ENCODE measurements at places on chromosomes 6 and 20.

DNA sequence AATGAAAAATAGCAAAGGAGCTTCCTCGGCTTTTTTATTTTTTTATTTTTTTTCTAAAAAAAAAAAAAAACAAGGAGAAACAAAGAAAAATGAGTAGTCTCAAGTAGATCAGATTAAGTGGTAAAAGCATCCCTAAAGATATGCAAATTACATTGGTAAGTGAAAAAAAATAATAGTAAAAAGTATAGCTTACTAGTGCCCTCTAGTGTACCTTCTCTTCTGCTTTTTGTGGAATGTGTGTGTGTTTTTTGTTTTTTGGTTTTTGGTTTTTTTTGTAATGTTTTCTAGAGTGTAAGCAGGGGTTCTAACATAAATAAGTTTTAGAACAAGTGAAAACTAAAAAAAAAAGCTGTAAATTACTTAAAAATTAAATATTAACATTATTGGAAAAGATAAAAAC lies 1062.0 kb downstream of the HACE1 start:
- no peak for DNase-seq

DNA sequence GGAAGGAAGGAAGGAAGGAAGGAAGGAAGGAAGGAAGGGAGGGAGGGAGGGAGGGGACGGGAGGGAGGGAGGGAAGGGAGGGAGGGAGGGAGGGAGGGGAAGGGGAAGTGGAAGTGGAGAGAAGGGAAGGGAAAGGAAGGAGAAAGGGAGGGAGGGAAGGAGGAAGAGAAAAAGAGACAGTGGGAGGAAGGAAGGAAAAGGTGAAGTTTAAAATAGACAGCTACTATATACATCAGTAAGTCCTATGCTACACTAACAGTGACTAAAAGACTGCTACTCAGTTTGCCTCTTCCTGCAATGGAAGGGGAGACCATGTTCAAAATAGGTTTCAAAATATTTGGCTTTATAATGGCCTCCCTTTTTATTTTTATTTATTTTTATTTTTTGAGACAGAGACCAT lies 22.5 kb downstream of the MAP3K5 start:
- DNase-seq = no peak

GRCh38 chr20:48897305-48898010 lies 24.1 kb upstream of the ARFGEF2 start:
- no peak for DNase-seq

DNA sequence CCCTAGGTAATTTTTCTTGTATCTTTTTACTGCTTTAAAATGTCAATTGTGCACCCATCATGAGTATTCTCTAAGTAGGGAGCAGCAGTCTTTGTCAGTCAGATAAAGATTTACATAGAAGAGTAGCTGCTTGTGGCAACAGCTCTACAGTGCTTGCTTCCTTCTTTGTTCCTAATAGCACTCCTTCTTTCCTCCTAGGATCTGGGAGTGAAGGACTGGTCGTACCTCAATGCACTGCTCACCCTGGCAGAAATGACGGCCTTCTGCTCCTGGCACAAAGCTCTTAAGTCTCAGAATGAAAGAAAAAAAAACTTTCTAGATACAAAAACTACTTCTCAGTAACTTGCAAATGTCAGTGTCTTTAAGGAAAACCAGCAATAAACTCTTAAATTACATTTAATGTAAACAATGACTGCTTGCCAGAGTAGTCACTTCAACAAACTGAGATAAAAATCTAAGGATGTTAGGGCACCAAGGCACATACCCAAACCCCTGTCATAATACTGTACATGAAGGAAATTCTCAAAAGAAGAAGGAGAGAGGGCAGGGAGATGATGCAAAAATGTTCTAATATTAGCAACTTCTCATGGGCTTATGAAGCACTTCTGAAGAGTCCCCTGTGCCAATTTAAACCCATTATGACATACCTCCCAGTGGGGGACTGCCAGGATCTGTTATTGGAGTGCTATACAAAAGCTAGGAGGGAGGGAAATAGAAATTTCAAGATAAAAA lies 34.0 kb downstream of the NCOA6 start:
- DNase-seq = no peak

DNA sequence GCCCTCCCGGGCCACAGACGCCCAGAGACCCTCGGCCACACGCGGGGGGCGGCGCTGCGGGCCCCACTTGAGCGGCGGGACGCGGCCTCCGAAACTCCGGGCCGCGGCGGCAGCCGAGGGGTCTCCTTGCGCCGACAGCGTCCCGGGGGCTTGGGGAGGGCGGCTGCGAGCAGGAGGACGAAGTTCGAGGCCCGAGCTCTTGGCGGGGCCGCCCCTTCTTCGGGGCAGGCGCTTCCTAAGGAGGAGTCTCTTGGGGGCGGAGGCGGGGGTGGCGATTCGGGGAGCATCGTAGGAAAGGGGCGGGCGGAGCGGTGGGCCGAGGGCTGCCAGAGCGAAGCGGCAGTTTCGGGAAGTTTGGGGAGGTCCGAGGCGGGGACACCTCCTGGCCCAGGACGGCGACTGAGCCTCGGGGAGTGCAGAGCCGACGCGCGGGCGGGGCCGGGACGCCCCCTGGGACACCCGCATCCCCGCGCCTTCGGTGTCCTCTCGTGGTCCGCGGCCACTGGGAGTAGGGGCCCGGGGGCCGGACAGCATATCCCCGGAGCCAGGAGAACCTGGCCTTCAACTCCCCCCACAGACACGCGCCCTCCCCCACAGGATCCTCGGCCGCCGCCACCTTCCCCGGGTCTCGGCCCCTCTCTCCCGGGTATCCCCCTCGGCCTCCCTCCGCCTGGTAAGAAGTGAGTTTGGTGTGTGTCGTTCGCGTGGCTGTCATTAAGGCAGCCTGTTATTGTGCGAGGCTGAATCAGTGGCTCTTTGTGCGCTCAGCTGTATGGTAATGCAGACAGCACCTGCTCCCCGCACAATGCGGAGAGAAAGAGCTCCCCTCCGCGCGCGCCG lies 613 bp upstream of the DLL1 start:
- peak; percentile 51 for DNase-seq

- no peak for DNase-seq
Measured at GRCh38 chr6:15284743-15285142, 38.9 kb downstream of the JARID2 start.

GRCh38 chr6:166697113-166697512 lies 70.1 kb upstream of the RPS6KA2 start:
- no peak for DNase-seq

DNA sequence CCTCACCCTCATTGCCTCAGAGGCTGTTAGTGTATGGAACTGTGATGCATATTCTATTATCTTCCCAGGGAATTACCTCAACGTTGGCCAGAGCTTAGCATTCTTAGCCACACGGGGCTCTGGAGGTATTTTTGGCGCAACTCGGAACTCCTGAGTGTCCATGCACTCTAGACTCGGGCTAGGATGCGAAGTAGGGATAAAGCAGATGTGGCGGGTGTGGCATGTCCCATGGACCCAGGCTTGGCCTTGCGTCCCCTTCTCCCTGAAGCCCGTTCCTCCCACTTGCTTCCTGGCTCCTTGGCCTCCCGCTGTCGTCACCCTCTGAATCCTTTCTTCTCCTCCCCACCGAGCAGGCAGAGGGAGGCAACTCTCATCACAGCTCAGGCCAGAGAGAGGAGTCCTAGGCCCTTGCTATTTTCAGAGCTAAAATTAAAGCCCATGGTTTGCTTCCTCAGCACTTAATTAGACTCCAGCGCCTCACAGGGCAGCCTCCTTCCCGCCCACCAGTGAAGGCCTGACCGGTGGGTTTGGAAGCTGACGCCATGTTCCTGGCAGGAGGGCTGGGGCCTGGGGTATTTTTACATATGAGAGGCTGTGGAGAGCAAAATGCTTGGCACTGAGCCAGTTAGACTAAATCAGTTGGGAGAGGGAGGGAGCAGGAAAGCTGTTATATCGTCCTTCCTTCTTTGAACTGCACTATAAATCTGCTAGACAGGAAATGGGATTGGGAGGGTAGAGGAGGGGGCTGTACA lies 138.7 kb downstream of the FOXO3 start:
- no peak for DNase-seq

GRCh38 chr20:3757268-3757667 lies 10.3 kb downstream of the ADISSP start:
- DNase-seq = no peak

DNA sequence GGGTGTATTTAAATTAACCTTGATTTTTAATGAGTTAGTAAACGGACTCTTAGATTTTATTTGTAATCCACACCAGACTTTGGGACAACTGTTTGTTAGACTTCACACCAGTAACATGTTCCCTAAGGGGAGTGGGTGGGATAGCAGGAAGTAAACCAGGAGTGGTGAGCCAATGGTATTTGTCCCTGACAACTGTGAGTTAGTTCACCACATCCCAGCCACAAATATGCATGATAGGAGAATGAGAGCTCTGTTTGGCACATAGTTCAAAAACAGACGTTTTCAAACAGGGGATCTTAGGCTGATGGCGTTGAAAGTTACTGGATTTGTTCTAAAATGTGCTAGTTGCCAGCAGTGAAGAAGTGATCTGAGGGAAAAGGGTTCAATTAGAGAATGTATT lies 18.7 kb upstream of the COL10A1 start:
- no peak for DNase-seq

- no peak for DNase-seq
Measured at GRCh38 chr20:21554376-21554890, 40.6 kb upstream of the NKX2-2 start.

GRCh38 chr6:122752459-122752858 lies 27.1 kb upstream of the FABP7 start:
- no peak for DNase-seq

- no peak for DNase-seq
Measured at GRCh38 chr6:92159046-92159445, 1260.3 kb downstream of the EPHA7 start.

- DNase-seq = no peak
Measured at GRCh38 chr20:40006168-40006860, 682.7 kb downstream of the MAFB start.

DNA sequence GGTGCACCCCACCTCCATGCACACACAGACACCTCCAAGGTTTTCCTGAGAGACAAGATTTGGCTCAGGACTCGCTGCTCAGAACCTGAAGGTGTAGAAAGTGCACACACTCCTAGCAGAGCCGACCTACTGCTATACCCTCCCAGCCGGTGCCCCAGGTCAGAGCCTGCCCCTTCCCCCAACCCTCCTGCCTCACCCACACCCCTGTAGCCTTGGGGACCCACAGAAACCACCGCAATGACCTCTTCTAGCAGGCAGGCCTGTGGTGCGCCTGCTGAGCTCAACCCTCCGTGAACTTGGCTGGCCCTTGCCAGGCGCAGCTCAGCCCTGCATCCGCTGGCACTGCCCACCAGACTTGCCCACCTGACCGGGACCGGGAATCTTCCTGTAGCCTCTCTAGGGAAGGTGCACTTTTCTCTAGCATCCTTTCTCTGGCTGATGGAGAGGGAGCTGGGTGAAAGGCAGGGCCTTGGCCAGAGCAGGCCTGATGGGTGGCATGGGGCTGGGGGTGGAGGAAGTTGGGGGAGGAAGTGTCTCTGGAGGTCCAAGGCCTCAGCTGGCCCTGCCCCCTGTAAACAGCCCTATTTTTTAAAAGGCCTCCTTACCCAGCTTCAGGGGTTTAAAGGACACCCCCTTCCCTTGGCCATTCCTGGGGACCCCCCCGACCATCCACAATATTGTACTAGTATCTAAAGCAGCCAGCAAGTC lies 36.9 kb upstream of the SLCO4A1 start:
- no peak for DNase-seq

DNA sequence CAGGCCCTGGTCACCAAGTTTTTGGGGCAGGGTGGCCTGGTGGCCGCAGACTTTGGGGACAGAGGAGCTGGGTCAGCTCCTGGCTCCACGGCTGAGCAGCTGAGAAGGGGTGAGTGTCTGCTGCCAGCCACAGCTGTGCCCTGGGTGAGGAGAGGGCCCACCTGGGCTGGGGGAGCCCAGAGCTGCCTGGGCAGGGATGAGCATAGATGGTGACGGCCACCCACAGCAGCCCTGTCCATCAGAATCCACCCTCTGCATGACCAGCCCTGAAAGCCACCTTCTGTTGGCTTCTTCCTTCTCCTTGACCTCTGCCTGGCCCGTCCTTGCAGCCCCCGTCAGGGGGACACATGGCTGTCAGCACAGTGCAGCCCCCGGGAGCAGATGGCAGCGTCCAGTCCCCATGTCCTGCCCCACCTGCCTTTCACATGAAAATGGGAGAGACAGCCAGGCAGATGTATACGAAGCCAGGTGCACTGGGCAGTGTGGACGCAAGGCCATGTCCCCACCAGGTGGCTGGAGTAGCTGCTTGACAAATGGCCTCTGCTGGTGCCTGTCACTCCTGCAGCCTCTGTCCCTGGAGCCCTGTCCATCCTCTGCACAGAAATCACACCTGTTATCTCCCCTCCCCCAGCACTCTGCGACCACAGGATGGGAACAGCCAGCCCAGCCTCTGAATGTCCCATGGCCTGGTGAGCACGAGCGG lies 220.8 kb downstream of the PREX1 start:
- no peak for DNase-seq

DNA sequence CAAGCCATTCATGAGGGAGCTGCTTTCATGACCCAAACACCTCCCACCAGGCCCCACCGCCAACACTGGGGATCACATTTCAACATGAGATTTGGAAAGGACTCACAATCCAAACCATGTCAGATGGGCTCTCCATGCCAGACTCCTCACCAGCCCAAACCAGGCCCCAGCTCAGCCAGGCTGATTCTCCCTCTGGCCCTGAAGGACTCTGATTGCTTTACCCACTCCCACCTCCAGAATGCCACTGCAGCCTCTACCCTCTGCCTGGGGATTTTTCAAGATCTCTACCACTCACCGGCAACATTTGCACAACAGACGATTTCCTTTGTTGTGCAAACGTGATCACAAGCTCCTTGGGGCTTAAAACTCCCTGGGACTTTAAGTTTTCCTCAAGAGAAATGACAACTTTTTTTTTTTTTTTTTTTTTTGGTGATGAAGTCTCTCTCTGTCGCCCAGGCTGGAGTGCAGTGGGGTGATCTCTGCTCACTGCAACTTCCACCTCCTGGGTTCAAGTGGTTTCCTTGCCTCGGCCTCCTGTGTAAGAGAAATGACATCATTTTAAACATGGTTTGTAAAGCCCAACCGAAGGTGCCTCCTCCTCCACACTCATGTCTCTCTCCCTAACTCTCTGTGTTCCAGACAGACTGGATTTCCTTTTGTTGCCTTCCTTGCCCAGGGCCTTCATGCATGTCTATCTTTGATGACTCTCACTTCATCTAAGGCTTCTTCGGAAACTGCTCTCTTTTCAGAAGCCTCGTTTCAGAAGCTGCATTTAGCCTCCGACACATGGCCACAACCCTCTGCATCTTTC lies 147.0 kb downstream of the CDH26 start:
- DNase-seq = no peak

Data from activated T-cell treated with anti-CD3 and anti-CD28 coated beads, Interleukin-2, amount 50 U/mL, for 24 hours (primary cell).